ENCODE measurements at places on chromosomes 3 and 15.

- no peak for DNase-seq
Observed at GRCh38 chr3:118029049-118029448, 1005.6 kb downstream of the IGSF11 start.

- DNase-seq = no peak
Observed at GRCh38 chr15:61839546-61839945, 220.7 kb downstream of the VPS13C start.

- DNase-seq = no peak
Observed at GRCh38 chr3:157782236-157782635, 279.0 kb upstream of the VEPH1 start.

GRCh38 chr3:17040990-17041377, 156.2 kb downstream of the PLCL2 start:
- DNase-seq = no peak

GRCh38 chr3:159928071-159928491, 60.6 kb upstream of the IL12A start:
- no peak for DNase-seq

All from stimulated activated CD8-positive, alpha-beta memory T cell treated with anti-CD3 and anti-CD28 coated beads, Interleukin-2, amount 100 ng/mL, for 1 hour (primary cell).